Stimulated activated CD4-positive, alpha-beta T cell treated with anti-CD3 and anti-CD28 coated beads, Interleukin-12 subunit alpha, Interleukin-12 subunit beta, amount 100 ng/mL, for 48 hours (primary cell): ENCODE measurements at places on chromosomes 11 and 22.
A peak's percentile ranks its signal among the peaks of the same experiment; 100 is the strongest.

DNA sequence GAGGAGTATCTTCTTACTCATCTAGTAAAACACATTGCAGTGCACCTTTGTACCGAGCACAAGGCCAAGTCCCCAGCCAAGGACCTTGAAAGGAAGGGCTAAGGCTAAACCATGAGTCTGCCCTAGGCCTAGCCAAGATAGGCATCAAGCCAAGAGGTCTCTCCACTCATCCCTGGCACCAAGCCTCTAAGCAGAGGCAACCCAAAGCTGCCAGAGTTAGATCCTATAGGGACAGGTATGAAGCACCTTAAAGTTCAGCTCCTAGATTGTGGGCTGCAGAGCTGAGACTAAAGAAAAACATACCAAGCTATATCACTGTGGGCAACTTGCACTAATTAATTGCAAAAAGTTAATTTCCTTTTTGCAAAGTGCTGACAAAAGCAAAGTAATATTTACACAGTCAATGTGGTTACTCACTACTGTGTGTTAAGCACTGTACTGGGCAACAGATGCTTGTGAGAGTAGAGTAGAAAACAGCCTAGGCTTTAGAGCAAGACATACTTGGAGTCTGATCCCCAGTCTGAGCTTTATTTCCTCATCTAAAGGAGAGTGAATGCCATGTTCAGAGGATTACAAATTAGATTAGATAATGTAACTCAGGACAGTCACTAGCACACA lies 7.2 kb downstream of the COA4 start:
- DNase-seq, result no peak

GRCh38 chr11:78291503-78292108 lies 102.9 kb downstream of the USP35 start:
- no peak for DNase-seq

GRCh38 chr11:117510646-117511045 lies 183.0 kb downstream of the CEP164 start:
- DNase-seq, result no peak

DNA sequence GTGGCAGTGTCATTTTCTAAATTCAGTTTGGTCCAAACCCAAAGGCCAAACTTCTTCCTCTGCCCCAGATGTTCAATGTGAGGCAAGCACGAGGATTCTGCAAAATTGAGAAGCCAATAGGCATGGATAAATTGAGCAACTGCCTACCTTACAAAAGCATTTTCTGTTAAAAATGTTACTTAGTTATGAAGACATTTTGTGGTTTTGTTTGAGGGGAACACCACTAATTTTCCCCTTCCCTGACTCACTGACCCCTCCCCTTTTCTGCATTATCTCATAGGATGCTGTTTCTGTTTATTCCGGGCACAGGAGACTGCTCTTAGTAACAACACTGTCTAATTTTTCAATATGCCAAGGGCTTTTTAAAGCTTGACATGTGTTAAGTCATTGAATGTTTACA lies 462.8 kb downstream of the INSC start:
- DNase-seq, result no peak

- DNase-seq, result no peak
These were observed 18.8 kb upstream of the CDKN1C start for GRCh38 chr11:2904153-2905052.

DNA sequence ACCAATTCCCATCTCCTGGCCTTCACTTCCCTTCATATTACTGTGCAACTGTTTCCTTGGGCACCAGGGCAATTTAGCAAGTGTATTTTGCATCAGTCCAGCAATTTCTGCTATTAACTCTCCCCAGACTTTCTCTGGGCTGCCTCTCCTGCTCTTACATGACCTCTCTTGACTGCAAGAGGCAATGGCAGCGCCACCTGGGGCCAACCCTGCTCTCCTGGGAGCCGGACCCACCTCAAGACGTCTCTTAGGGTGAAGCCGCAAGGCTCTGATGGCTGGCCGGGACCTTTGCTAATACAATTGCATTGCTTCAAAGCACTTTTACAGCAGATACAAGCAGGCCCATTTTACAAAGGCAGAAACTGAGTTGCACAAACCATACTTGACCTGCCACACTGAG lies 360.2 kb downstream of the CADM1 start:
- DNase-seq, result no peak

DNA sequence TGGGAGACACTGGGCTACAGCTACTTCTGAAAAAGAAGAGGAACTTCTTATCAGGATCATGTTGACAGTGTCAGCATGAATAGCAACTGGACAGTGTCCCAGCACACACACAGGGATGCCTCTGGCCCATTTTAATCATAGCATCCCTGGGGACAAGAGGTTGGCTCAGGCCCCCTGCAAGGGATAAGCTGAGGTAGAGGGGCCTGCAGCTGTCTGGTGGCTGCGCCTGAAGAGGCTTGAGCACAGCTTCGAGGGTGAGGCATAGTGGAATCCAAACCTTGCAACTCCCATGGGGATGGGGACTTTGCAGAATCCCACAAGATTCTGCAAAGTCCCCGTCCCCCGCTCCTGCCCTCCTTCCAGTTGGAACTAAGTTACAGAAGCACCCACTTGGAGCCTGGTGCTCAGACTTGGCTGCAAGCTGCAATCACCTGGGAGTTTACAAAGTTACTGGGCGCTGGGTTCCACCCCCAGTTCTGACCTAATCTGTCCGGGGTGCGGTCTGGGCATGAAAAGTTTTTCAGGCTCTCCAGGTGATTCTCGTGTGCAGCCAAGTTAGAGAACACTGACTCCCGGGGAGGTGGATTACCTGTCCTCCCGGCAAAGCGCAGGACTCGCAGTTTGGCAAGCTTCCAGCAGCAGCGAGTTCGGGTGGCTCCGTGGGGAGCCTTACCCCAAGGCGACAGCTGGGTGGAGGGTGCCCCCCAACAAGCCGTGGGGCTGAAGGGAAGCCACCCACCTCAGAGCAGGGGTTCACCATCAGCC lies 16.0 kb upstream of the LINC01488 start:
- DNase-seq, result no peak

- peak; percentile 67 for DNase-seq
These were observed 596 bp upstream of the TNRC6B start for GRCh38 chr22:40176921-40177737.

- no peak for DNase-seq
These were observed 76.5 kb downstream of the C11orf91 start for GRCh38 chr11:33624083-33624482.

- DNase-seq, result no peak
These were observed 40.0 kb upstream of the TP53I11 start for GRCh38 chr11:44990665-44991064.

GRCh38 chr11:68329536-68329935 lies 17.1 kb downstream of the LRP5 start:
- no peak for DNase-seq

GRCh38 chr22:46150034-46150654 lies at the start of gene PPARA:
Gene PPARA (plus strand): TSS chr22:46150526. CDS start chr22:46198384, 47,858 bp downstream.
- peak; percentile 84 for DNase-seq

DNA sequence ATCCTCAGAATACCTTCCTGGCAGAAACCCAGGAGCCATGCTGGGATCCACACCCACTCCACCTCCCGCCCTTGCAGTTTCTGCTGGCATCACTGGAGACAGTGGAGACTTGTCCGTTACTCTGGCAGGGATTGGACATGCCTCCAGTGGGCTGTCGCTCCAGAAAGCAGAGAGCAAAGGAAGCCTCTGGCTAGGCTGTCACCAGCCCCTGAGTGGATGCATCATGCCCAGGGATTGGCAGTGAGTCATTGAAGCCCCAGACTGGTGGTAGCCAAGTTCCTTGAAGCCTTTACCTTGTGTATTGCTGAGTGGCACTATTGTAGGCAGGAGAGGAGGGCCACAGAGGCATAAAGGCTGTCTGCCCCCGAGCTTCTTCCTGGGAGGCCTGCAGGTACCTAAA lies 34.8 kb upstream of the E2F8 start:
- no peak for DNase-seq

GRCh38 chr22:44601189-44601588 lies 100.8 kb upstream of the PRR5 start:
- DNase-seq, result no peak

- no peak for DNase-seq
These were observed 1097.4 kb upstream of the CCDC90B start for GRCh38 chr11:84383576-84383975.

GRCh38 chr11:126185259-126186024 lies 26.0 kb downstream of the RPUSD4 start:
- DNase-seq, result no peak

DNA sequence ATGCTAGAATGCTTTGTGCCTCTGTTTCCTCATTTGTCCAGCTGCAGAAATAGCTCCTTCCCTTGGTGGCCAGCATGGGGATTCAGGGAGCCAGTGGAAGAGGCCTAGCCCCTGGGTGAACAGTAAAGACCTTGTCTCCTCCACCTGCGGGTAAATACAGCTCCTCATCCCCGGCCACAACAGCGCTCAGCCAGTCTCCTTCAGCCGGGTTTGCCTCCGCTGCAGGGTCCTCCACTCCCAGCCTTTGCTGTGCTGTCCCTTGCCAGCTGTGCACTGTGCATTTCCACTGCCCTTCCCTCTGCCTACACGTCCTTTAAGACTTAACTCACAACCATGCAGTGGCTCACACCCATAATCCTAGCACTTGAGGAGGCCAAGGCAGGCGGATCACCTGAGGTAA lies 1.5 kb upstream of the CDC42EP1 start:
- no peak for DNase-seq

- no peak for DNase-seq
These were observed 3.8 kb upstream of the PYGM start for GRCh38 chr11:64763526-64764039.

GRCh38 chr11:110032259-110032658 lies 60.9 kb upstream of the ZC3H12C start:
- no peak for DNase-seq

- no peak for DNase-seq
These were observed 242.6 kb upstream of the FAT3 start for GRCh38 chr11:91981995-91982394.

DNA sequence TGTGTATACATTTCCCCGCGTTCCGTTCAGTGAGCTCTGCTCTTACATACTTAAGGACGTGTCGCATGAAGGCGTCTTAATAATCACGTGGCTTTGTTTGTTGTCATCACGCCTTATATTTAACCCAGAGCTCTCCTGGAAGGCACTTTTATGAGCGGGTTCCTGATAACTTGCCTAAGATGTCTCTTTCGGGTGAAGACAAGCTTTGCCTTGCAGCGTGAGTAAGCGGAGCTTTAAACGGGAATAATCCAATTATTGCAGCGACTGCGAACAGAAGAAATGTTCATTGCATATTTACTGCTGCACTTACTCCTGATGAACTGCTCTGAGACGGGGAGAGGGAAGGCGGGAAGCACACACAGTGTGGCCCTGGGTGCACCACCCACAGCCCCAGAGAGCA lies 1128.2 kb downstream of the BRD1 start:
- DNase-seq, result no peak

DNA sequence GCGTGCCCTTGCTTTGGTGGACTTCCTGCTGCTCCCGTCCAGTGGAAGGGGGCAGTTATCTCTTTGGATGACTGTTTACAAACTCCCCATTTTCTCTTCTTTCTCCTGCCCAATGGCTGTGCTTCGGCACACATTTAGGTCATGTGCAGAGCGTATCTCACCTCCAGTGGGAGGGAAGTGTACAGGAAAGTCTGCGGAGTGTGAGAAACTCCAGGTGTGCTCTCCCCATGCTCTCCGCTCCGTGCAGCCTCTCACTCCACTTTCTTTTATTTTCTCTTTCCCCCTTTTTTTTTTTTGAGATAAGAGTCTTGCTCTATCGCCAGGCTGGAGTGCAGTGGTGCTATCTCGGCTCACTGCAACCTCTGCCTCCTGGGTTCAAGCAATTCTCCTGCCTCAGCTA lies 11.9 kb upstream of the TEF start:
- no peak for DNase-seq

GRCh38 chr11:107042748-107043147 lies 24.5 kb upstream of the GUCY1A2 start:
- DNase-seq, result no peak

GRCh38 chr22:48410536-48410935 lies 1417.1 kb downstream of the BRD1 start:
- no peak for DNase-seq

- DNase-seq, result no peak
These were observed 815.9 kb downstream of the KCNA4 start for GRCh38 chr11:29200791-29201562.

- no peak for DNase-seq
These were observed 11.1 kb upstream of the PHLDA2 start for GRCh38 chr11:2940147-2940920.
